Activated gamma-delta T cell treated with Interleukin-2 at 50 U/mL for 16 hours (primary cell): ENCODE measurements at places on chromosomes 3 and 15.

- no peak for DNase-seq
These were observed 40.2 kb upstream of the CRTC3 start for GRCh38 chr15:90489514-90489913.

DNA sequence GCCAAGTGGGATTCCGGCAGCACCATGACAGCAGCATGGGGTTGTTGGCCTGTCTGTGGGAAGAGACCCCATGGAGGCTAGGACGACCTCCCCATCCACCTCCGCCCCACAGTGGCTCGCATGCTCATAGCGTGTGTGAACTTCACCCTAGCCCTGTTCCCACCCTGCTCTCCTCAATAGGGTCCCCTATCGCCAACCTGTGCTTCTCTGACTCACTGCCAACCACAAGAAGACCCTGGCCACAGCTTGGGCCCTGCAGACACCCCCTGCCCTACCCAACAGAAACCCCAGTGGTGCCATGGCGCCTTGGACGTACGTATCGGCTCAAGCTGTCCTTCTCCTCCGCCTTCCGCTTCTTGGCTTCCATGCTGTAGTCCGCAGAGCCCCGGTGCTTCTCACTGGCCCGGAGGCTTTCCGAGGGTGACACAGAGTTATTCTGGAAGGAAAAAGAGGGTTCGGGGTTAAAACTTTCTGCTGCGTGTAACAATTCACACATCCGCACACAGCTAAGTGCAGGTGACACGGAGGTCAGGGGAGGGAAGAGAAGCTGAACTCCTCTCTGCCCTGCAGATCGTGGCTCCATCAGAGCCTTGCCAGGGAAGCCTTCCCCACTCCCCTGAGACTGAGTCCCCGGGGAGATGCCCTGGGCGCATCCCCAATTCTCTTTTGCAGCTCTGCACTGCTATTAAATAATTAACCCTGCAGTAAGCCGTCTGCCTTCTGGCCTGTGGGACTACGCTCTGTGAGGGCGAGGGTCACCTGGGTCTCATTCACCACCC, 37.3 kb downstream of the TLE3 start:
- DNase-seq: no peak

DNA sequence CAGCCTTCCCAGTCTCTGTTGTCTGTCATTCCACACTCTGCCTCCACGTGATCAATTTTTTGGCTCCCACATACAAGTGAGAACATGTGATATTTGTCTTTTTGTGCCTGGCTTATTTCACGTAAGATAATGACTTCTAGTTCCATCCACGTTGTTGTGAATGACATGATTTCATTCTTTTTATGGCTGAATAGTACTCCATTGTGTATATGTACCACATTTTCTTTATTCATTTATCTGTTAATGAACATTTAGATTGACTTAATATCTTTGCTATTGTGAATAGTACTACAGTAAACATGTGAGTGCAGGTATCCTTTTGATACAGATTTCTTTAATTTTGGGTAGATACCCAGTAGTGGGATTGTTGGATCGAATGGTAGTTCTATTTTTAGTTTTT, 31.4 kb downstream of the ASB14 start:
- no peak for DNase-seq

DNA sequence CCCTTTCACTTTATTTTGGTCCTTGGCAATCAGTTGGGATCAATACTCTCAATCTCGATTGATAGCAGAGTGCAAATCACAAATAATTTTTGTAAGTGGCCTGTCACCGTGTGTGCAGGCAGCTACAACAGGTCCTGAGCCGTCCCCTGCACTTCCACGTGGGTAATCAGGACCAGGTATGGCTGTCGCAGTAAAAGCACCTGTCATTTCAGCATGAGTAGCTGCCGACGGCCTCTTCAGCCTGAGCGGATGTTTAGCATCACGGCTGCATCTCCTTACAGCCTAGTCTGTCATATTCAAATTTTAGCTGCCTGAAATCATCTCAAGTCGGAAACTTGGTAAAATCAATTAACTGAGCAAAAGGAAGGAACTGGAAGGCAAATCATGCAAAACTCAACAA, 53.0 kb upstream of the FOXP1 start:
- no peak for DNase-seq

- DNase-seq: peak; percentile 21
These were observed 32.4 kb upstream of the SLC6A11 start for GRCh38 chr3:10783360-10784351.

GRCh38 chr3:188310270-188310710, 156.3 kb downstream of the LPP start:
- no peak for DNase-seq

- DNase-seq: no peak
These were observed 67.6 kb upstream of the CTDSPL start for GRCh38 chr3:37793889-37794591.

DNA sequence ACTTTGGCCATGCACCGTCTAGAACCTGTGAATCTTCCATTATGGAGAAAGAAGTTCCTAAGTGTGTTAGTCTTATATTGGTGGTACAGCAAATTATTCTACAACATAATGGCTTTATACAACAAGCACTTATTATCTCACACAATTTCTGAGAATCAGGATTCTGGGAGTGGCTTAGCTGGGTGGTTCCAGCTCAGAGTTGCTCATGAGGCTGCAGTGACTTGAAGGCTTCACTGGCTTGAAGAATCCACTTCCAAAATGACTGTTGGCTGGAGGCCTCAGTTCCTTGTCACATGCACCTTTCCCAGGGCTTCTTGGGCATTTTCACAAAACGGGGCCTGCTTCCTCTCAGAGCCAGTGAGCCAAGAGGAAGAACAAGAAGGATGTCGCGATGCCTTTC, 82.3 kb upstream of the RNF7 start:
- no peak for DNase-seq

GRCh38 chr3:160635213-160635612, 41.7 kb upstream of the ARL14 start:
- DNase-seq: no peak

DNA sequence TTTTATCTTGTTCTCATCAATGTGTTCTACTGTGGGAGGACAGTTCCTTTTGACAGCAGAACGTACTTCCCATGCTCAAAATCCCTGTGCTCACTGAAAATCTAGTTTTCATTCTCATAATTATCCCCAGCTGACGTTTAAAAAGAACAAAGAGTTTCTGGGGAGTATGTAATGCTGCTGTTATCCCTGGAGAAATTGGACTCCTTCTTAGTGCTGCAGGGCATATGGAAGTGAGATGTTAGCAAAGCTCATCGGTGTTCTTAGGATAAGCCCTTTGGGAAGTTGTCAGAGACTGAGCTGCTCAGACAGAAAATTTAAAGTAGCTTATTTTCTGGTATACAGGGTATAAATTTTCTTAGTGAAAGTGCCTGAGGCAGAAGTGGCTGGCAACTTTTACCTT, 66.5 kb downstream of the CDAN1 start:
- DNase-seq: no peak

DNA sequence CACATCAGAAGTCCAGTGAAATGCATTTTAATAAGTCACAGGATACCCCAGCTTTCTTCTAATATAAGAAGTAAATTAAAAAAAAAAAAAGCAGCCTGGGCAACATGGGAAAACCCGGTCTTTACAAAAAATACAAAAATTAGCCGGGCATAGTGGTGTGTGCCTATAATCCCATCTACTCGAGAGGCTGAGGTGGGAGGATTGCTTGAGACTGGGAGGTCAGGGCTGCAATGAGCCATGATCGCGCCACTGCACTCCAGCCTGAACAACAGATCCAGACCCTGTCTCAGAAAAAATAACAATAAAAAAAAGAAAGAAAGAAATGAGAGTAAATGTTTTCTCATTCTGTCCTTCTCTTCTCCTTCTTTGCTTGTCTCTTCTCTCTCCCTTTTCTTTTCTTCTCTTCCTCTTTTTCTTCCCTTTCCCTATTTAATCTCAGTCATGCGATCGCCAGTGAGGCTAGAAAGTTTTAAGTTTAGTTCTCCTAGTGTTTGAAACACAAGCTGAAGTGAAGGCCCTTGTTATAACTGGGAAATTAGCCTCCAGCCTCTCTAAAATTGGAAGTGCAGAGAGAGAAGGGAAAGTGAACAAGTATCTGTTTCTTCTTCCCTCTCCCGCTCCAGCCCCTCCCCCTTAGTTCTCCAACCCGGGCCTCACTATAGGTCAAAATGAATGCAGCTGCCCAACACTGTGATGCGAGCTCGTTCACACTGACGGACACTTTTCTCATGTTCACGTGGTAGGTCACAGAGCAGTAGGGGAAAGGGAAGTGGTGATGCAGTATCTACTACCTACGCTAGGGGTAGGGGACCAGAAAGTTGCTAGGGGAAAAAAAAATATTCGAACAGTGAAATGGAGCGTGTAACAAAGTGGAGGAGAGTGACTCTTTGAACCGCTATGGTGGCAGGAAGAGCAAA, 23.5 kb upstream of the TSC22D2 start:
- peak; percentile 26 for DNase-seq

DNA sequence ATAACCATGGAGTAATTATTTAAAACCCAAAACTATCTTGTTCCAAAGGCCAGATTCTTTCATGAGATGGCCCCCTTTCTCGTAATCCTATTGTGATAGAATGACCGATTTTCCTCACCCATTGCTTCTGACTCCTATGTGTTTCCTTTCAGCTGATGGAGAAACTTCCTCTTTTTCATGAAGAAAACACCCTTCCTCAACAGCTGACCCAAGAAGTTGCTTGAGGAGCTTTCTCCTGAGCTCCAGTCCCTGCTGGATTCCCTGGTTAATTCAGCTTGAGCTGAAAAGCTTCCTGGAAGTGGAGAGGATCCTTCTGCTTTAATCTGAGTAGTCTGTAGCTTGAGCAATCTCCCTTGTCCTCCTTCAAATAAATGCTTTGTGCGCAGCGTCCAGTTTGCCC, 75.0 kb downstream of the BFSP2 start:
- no peak for DNase-seq

- DNase-seq: peak; percentile 4
These were observed 156.7 kb downstream of the DIPK2A start for GRCh38 chr3:144128108-144128892.

DNA sequence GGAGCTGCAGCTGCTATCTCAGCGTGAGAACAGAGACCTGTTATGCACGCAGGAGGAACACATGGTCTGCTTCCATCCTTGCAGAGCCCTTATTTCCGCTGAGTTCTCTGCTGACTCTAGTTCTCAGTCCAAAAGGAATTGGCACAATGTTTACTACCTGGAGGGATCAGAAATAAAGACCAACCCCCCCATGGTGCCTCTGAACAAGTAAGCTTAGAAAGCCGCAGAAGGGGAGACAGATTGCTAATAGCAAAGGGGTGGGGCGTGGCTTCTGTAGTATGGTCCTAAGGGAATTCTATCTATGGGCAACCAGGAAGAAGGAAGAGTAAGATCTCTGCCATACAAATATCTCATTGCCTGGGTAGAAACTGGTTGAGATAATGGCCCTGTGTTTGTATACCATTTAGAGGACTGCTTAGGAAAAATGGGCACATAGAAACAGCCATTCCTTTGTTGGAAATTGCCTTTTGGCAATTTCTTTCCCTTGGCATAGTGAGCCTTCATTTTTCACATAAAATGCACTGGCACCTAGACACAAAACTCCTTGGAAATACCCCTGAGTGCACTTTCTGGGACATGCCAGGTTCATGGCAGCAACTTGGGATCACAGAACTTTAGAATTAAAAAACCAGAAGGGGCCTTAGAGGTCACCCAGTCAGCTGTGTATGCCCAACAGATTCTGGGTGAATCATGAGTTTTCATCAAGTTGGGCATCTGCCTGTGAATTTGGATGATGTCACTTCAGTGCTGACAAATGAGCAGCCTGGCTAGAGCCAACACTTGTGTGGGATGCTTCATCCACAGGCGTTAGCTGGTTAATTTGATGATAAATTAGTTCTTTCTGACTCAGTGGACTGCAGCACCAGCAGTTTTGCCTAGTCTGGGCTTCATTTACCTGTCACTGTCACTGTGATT, 57.4 kb upstream of the STXBP5L start:
- DNase-seq: no peak

- DNase-seq: no peak
These were observed 7.4 kb downstream of the FAM3D start for GRCh38 chr3:58659051-58659675.

DNA sequence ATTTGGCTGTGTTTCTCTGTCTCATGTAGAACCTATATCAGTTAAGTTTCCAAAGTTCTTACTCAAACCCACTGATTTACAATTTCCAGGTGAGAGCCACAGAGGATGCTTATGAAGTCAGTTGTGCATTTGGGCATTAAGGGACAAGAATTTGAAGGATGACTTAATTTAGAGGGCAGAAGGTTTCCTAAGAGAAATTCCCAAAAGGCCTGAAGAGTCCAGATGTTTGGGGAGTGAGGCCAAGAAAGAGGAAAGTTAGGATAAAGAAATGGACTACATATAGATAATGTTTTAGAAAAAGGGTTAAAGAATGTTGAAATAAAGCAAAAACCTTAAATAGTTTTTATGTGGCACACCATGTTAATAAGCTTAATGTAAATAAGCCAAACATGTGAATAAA, 338.7 kb upstream of the GRM7 start:
- no peak for DNase-seq

DNA sequence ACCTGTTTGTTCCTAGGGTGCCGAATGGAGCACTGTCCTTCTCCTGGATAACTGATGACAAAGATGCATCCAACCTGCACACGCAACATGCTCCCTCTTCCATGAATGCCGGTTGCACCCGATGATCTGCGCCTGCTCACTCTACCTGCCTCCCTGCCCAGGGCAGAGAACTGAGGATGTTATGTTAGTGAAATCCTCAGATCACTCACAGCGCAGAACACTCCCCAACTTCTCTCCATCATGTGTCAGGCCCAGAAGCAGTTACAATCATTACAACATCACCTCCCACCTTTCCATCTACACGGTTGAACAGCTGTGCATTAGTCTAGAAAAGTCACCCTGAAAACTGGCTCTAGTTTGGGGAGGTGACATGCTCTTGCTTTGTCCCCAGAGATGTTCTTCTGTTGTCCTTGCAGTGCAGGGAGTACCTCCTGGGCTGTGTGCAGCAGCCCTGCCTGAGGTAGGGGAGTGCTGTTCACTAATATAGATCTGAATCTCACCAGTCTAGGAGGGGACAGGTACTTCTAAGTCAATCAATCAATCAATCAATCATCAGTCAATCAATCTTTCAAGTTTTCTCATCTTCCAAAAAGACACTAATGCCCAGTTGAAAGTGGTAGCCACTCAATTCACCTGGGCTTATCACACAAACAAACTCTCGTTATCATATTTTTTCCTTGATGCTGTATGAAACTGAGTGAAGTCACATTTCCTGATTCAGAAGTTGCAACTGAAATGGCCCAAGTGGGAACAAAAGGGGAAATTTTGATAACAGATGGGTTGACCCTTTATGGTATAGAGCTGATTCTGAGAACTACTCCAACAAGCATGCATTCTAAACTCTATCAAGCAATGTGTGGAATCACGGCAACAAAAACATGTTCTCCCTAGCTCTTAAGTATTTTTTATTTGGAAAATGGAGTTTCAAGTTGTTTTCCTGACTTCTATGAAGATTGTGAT, 15.4 kb upstream of the ISLR start:
- no peak for DNase-seq

- peak; percentile 31 for DNase-seq
These were observed 89.2 kb upstream of the MEF2A start for GRCh38 chr15:99476413-99477222.

- no peak for DNase-seq
These were observed 123.5 kb upstream of the PTX3 start for GRCh38 chr3:157313186-157313585.

- DNase-seq: no peak
These were observed 6.8 kb upstream of the POLG start for GRCh38 chr15:89341316-89342005.
